ENCODE measurements at places on chromosomes 11 and 22. TPM values are rescaled to one million over a fixed set of nuclear protein-coding genes. Genes with fewer than 3 reads are reported as not detected.

IL17REL gene
- not detected for total RNA-seq

SH3BP1 gene
- total RNA-seq, result 34.1 TPM

MOGAT2 gene
- not detected for total RNA-seq

SMTNL1 gene
- not detected for total RNA-seq

PANX1 gene
- total RNA-seq, result 18.9 TPM

ZNF202 gene
- total RNA-seq, result 9.1 TPM

TMEM86A gene
- total RNA-seq, result 26.8 TPM

OR9G1 gene
- total RNA-seq, result not detected

LINC01488 gene
- not detected for total RNA-seq
